GM04503 (cell line): ENCODE measurements at places on chromosomes 11 and 22.
A peak's percentile ranks its signal among the peaks of the same experiment; 100 is the strongest.

DNA sequence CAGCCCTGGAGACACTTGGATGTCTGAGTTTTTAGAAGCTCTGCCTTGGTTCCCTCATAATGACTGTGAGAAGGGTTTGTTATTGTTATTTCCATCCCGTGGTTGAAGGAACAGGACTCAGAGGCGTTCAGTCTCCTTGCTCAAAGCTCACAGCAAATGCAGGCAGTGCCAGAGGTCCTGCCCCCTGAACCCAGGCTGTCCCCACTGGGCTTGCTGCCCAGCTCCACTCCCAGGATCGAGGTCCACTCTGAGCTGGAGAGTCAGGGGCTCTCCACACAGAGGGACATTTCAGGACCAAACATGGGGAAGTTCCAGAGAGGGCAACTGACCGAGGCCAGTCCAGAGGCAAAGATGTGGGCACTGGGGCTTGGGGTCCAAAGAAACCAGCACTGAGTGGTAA, 14.8 kb downstream of the FGF4 start:
- DNase-seq, result no peak

DNA sequence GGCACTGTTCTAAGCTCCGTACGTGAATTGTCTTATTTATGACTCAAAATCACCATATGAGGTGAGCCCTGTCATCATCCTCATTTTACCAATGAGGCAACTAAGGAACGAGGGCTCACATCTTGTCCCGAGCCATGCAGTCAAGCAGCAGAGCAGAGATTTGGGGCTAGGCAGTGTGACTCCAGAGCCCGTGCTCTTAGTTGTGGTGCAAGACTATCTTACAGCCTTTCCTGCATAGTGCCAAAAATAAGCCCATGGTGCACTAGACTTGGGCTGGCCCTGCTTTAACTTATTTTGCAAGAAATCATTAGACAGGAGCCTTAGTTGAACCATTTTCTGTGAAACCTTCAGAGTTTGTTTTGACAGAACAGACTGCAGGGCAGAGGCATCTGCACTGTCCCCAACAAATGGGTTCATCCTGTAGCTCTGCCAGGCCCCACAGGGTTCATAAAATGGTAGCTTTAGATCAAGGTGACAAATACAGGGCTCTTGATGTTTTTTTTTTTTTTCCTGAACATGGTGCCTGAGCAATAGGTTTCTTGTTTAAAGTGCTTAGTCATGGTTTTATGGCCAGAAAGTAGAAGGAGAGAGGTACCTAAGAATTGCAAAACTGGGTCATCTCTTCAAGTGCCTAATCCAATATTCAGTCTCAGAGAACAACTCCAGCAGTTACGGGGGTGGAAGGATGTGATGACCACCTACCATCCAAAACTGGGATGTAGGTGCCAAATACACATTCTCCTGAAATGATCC, 56.6 kb downstream of the BMAL1 start:
- DNase-seq, result no peak

DNA sequence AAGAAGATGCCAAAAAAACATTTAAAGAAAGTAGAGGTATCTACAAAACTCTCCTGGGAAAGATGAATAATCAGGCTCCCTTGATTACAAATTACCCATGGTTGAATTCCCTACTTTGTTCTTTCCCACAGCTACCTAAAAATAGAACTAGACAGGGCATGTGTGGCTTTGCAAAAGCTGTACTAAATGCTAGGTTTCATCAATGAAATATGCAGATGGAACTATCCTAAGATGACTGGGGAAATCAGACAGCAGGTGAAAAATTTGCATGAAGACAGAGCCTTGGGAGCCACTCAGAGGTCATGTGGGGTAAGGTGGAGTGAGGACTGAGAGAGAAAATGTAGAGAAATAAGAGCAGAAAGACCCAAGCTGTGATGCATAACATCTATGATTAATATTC, 14.7 kb downstream of the LAYN start:
- DNase-seq, result peak; percentile 69

DNA sequence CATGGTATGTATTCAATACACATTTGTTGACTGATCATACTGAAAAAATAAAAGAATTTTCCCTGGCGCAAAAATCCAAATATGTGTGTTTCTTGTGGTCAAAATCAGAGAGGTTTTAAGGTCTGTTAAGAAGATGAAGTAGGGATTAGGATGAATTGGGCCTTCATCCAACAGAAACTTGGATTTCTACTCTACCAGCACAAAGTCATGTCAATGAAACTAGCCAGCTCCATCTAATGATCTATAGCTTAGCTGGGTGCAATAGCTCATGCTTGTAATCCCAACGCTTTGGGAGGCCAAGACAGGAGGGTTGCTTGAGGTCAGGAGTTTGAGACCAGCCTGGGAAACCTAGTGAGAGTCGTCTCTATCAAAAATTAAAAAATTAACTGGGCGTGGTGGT, 65.5 kb downstream of the USP35 start:
- no peak for DNase-seq

GRCh38 chr22:48584170-48584569, 1243.5 kb downstream of the BRD1 start:
- no peak for DNase-seq

DNA sequence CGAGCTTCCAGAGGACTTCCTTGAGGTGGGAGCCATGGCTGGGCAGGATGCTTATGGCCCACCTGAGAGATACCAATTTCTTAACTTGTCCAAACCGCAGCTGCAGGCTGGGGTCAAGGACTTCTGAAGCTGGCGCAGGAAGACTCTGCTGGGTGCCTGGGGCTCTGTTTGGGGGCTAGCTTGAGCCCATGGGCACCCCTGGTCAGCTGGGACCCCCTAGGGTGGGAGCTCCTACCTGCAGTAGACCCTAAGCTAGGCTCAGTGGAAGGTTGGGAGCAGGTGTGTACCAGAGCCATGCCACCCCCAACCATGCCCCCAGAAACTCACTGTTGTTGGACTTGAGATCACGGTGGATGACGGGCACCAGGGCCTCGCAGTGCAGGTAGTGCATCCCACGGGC, 1.3 kb downstream of the MAP3K11 start:
- DNase-seq, result no peak

DNA sequence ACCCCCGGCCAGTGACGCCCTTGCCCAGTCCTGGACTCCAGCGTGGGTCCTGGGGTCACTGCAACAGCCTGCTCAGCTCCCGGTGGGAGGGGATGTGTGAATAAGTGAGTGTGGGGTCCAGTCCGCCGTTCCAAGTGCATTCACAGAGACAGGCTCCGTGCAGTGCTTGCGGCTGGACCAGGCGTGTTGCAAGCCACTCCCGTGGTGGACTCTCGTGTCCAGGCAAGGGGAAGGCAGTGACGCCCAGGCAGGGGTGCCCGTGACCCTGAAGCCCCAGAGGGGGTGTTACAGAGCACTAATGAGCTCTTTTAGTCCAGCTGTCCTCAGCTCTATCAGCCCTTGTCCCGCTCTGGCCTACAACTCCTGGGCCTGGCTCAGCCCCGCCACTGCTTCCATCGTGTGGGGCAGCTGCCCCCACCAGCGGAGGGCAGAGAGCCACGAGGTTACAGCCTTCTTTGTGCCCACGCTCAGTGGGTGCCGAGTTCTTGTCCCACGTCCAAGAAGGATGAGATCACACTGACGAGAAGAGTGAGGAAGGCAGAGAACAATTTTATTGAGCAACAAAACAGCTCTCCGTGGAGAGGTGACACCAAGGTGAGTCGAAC, 1807.5 kb downstream of the LRRC4C start:
- no peak for DNase-seq

DNA sequence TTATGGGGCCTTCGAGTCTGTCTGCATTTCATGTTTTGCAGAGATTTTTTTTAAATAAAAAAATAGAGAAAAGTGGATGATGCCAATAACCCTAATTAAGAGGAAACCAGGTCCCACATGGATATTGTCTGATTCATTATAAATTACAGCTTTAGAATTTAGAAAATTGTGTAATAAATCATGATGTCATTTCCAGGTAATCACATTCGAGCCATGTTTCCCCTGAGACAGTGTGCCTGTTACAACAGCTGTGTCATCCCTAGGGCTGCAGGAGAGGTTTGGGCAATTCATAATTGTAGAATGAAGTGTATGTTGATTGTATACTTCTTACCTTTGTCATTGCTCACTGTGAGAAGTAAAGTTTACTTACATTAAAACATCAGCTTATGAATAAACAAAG, 38.3 kb downstream of the NCAM1 start:
- DNase-seq, result no peak

- no peak for DNase-seq
Measured at GRCh38 chr22:49299821-49300231, 527.8 kb downstream of the BRD1 start.

DNA sequence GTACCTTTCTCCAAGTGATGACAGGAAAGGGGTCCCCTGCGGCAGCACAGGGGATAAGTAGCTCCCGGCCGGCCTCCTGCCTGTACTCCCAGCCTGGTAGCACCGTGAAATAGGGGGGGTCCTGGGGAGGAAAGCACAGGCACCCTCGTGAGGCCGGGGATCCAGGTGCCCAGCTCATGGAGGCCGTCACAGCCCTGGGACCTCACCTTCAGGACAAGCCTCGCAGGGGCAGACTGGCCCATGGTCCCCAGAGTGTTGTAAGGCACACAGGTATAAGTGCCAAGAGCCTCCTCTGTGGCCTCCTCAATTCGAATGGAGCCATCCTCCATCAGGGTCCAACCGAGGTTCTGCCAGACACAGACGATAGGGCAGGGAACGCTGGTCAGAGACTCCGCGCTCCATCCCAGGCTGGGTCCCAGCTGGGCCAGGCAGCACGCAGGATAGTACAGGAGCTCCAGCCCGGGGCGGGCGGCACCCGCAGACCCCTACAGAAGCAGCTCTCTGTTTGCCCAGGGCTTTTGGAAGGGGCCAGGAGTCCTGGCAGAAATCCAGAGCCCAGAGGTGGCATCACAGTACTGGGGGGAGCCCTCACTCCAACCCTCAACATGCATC, 25.2 kb downstream of the IGSF9B start:
- DNase-seq, result no peak

- no peak for DNase-seq
Measured at GRCh38 chr11:113192121-113192925, 122.1 kb upstream of the TTC12 start.
